ENCODE measurements at places on chromosomes 11 and 22.
A peak's percentile ranks its signal among the peaks of the same experiment; 100 is the strongest.

GRCh38 chr11:6440906-6441358 is at the start of gene HPX:
HPX (minus strand) TSS chr11:6440987; CDS start chr11:6440963, 24 bp downstream.
- DNase-seq, result no peak

- no peak for DNase-seq
Observed at GRCh38 chr11:117037279-117037974, 60.8 kb downstream of the SIK3 start.

DNA sequence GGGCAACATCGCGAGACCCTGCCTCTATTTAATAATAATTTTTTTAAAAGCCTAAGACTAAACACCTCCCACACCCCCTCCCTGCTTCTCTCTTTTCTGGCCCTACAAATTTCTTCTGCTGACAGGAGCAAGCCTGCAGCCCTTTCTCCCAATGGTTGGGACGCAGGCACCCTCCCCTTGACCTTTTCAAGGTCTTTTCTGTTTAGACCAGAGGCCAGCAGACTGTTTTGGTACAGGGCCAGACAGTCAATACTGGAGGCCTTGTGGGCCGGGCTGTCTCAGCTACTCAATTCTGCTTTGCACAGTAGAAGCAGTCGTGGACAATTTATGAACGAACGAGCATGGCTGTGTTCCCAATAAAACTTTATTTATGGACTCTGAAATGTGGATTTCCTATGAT is 92.3 kb downstream of the SCN3B start:
- no peak for DNase-seq

GRCh38 chr11:44379141-44380008 is 69.4 kb upstream of the ALX4 start:
- DNase-seq, result no peak

DNA sequence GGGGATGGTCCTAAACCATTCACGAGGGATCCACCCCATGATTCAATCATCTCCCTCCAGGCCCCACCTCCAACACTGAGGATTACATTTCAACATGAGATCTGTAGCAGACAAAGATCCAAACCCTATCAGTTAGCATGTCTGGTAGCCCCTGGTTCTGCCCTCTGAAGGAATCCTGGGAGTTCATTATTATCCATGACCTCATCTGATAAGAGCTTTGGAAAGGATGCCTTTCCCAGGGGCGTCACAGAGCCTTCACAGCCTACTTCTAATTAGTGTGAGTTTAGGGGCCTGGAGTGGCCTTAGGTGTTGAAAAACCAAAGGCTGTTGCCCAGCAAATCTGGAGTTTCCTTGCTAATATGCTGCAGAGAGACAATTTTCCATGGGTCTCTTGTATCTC is 8.6 kb upstream of the EIF3M start:
- DNase-seq, result no peak

GRCh38 chr11:66720223-66720898 is 8.7 kb downstream of the SPTBN2 start:
- DNase-seq, result peak; percentile 69

DNA sequence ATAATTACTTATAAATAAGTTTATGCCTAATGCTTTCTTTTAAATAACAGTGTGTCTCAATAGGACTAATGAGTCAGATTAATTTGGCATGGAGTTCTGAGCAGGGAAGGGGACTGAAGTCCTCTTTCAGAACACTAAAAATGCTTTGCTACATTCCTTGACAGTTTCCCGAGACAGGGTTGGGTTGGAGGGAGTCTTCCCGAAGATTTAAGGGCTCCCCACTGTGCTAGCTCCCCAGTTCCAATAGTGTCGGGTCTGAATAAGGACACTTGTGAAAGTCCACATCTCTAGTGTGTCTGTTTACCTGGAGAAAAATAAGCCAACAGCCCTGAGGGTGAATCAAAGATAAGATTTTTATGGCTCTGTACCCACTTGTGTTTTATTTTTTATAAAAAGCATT is 41.8 kb upstream of the HSD17B12 start:
- DNase-seq, result no peak

DNA sequence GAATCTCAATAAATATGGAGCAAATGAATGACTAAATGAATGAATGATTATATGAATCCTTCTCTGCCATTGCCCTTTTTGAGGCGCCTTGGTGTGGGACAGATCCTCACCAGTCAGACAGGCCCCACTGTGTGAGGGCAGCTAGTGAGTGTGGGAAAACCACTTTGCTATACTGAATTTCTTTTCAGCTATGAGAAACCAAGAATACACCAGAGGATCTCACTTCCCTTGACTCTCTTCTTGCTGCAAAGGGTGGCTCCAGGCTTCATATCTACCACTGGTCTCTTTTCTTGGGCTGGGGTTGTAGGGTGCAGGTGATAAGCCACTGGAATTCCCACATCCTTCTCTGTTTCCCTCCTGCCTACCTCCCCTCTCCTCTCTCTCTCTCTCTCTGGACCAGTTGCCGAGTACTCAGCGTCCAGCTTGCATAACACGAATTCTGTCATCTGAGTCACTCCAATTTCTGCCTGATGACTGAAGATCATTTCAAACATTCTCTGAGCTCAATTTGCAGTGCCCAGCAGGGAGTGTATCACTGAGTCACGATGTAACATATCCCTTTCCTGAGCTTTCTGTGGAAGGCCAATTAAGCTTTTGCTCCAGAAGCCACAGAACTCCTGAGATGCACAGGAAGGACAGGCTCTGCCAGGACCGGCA is 304.3 kb upstream of the NCAM1 start:
- DNase-seq, result no peak

DNA sequence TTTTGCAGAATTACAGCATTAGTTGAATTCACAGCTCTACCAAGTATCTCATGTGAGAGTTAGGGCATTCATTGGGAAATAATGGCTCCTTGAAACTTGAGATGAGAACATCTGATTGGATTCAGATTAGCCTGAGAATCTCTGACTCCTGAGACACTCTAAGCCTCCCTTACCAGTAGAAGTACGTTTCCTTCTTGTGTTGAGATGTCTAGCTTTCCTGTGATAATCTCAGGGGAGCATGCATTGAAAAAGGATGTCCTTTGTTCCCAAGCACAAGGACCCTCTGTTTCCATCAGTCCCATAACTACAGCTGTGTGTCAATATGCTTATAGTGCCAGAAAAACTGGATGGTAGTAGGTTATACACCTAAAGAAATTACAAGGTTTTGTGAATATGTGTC is 35.2 kb upstream of the RDX start:
- DNase-seq, result no peak

GRCh38 chr11:118892964-118893363 is 9.3 kb downstream of the CXCR5 start:
- DNase-seq, result no peak

DNA sequence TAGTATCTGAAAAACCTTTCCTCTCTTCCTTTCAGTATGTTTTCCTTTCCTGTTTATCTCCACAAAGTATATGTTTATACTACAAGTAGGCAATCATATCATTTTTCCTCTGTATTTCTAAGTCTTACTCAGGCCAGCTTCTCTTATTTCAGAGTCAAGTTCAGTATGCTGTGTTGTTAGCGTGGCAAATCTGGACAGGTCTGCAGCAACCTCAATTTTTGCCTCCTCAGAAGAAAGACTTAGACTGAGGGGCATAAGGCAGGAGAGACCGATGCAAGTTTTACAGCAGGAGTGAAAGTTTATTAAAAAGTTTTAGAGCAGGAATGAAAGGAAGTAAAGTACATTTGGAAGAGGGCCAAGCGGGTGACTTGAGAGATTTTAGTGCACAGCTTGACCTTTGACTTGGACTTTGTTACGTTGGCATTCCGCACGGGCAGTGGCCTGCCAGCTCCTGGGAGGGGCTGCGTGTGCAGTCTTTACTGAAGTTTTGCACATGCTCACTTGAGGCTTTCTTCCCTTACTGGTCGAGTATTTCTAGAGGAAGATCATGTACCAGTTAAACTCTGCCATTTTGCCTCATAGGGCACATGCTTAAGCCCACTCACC is 343.2 kb downstream of the NTM start:
- DNase-seq, result no peak

DNA sequence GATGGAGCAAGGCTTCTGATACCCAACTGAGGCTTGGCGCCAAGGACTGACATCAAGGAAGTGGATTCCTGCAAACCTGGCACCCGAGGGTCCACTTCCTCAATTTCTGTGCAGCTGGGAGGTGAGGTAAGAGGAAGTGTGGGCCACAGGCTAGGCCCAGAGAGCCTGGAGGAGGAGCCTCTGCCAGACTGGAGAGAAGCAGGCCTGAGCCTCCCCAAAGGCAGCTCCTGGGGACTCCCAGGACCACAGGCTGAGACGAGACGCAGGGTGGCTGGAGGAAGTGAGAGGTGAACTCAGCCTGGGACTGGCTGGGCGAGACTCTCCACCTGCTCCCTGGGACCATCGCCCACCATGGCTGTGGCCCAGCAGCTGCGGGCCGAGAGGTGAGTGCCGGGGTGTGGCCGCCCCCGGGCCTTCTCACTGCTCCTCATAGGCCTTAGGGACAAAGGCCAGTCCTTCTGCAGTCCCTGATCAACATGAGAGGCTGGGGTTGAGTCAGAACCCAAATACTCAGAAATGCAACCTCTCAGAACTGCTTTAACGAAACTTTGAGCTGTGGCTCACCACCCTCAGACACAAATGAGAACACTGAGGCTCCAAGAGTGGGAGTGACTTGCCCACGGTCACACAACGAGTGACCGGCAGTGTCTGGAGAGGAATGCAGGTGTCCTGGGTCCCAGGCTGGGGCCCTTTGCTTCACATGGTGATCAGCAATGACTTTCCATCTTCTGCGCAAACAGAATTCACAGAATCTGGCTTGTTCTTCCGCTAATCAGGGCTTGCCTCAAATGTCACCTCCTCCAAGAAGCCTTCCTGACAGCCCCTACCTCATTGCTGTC is at the start of gene NCF4:
NCF4 (plus strand) TSS at position 186 of the 839 bp plus-strand sequence; CDS start at position 352, 166 bp downstream.
- no peak for DNase-seq

DNA sequence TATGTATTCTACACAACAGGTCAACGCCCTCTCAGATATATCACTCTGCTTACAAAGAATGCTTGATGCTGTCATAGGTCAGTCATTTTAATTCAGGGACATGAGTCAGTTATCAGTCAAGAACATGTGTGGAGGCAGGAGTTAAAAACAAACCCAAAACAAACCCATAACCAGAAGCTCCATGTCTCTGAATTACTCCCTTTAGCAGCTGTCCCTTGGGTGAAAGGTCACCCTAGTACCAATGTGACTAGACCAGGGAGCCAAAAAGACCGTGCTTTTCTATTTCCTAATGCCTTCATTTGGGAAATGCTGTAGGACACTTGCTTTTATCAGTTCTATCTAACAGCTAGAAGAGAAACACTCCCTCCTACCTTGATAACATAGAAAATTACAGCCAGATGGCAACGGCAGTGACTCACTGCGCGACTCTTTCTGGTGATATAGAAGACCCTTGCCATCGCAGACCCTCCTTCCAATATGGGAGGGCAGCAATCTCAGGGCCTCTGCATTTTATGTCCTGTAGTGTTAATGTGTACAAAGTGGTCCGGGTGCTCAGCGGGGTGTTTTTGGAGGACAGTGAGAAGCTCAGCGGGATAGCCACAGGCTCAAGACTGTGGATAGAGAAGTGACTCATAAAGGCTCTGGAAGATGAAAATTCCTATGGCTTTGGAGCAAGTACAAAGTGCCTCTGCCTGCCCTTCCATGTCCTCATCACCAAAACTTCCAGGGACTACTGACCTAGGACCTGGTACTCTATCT is 24.8 kb downstream of the APOL5 start:
- DNase-seq, result no peak

- DNase-seq, result peak; percentile 93
Observed at GRCh38 chr11:57638005-57638781, 11.5 kb downstream of the YPEL4 start.

DNA sequence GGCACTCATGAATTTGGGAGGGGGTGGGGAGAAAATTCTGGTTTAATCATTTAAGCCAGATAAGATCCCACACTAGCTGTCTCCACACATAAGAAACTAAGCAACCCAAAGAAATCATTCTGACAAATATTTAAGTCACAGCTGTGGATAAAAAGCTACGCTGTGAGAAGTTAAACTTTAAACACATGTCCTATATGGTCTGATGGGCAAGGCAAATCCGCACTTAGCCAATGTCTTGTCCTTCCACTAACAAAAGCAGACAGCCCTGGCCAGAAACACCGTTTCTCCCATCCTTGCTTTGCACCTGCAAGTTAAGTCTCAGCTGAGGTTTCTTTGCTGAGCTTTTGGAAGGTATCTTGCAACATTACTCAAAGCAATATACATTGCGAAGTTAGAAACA is 68.0 kb downstream of the ETS1 start:
- no peak for DNase-seq

GRCh38 chr11:44030996-44031395 is 16.8 kb upstream of the ACCSL start:
- no peak for DNase-seq

GRCh38 chr11:124657904-124658303 is 15.6 kb downstream of the SIAE start:
- DNase-seq, result no peak

- no peak for DNase-seq
Observed at GRCh38 chr11:47268448-47269001, 1.4 kb upstream of the MADD start.

GRCh38 chr11:17635551-17635938 is 83.8 kb upstream of the MYOD1 start:
- DNase-seq, result no peak

- peak; percentile 70 for DNase-seq
Observed at GRCh38 chr11:92226331-92227229, 2.0 kb downstream of the FAT3 start.

DNA sequence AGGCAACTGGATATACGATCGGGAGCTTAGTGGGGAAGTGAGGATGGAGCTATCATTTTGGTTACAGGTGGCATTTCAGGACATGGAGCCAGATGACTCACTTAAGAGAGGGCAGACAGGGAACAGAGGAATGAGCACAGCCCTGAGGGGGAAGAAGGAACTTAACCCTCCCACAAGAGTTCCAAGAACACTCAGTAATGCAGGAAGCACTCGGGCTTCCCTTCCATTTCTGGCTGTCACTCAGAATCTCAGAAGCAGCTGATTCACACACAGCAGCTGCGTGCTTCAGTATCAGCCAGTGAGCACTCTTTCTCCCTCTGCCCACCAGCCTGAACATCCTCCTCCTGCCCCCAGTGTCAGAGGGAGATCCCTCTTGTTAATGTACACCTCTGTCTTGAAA is 34.8 kb downstream of the EFCAB6 start:
- no peak for DNase-seq

DNA sequence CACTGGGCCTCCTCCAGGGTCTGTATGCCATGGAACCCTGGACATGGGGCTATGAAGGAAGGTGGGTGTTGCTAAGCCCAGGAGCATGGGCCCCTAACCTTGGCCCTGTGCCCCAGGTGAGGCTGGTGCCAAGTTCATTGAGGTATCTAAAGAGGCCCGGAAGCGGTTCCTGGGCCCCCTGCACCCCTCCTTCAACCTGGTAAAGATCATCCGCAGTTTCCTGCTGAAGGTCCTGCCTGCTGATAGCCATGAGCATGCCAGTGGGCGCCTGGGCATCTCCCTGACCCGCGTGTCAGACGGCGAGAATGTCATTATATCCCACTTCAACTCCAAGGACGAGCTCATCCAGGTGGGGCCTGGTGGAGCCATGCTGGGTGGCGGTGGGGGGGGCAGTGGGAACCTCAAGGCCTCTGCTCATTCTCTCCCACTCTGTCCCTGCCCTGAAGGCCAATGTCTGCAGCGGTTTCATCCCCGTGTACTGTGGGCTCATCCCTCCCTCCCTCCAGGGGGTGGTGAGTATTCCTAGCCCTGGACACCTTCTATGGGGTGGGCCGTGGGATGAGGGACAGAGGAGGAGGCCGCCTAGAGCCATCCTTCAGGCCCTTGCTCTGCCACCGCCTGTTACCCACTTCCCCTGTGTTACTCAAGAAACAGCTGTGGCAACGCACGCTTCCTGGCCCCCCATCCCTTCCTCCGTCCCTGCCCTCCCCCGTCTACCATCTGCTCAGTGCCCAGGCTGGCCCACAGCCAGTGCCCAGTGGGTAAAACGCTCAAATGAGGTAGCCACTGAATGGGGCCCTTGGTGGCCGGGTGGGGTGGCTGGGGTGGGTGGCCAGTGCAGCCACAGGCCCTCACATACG is 3.0 kb downstream of the PNPLA2 start:
- no peak for DNase-seq
